ENCODE measurements at places on chromosomes 2 and 18. TPM values are rescaled to one million over a fixed set of nuclear protein-coding genes. Genes with fewer than 3 reads are reported as not detected.

HRH4 gene
- 0.21 TPM for total RNA-seq

STARD6 gene
- total RNA-seq: not detected

ANKRD30BL gene
- total RNA-seq: not detected

TWIST2 gene
- total RNA-seq: 4.8 TPM

CYP20A1 gene
- 31.2 TPM for total RNA-seq

ZNF396 gene
- total RNA-seq: 1.7 TPM

SIX3 gene
- 4.1 TPM for total RNA-seq

KIF5C gene
- under 0.01 TPM for total RNA-seq

IL1F10 gene
- 0.34 TPM for total RNA-seq

ANKRD62 gene
- under 0.01 TPM for total RNA-seq

RNPEPL1 gene
- total RNA-seq: 13.0 TPM

ROCK2 gene
- total RNA-seq: 33.0 TPM

CD207 gene
- total RNA-seq: not detected

ITPRID2 gene
- 164 TPM for total RNA-seq

SERPINB7 gene
- total RNA-seq: 116 TPM

CYRIA gene
- total RNA-seq: 1.4 TPM

DUSP2 gene
- 13.0 TPM for total RNA-seq

REG3A gene
- not detected for total RNA-seq

AMER3 gene
- not detected for total RNA-seq

IL36B gene
- under 0.01 TPM for total RNA-seq

DAPL1 gene
- not detected for total RNA-seq

HADHA gene
- 186 TPM for total RNA-seq

NYAP2 gene
- under 0.01 TPM for total RNA-seq

THAP4 gene
- 48.1 TPM for total RNA-seq

TCF7L1 gene
- total RNA-seq: 3.8 TPM

KHK gene
- total RNA-seq: 0.34 TPM

BIN1 gene
- 20.8 TPM for total RNA-seq

LGALSL gene
- total RNA-seq: 17.7 TPM

CRACDL gene
- 0.34 TPM for total RNA-seq

RTP5 gene
- not detected for total RNA-seq

TBR1 gene
- total RNA-seq: not detected

IL1RL1 gene
- total RNA-seq: 53.3 TPM

GALNT13 gene
- 1.0 TPM for total RNA-seq

CRYGA gene
- not detected for total RNA-seq

RBM44 gene
- 0.34 TPM for total RNA-seq

HADHB gene
- total RNA-seq: 135 TPM

TMEM247 gene
- total RNA-seq: not detected

PTPRN gene
- total RNA-seq: not detected

MTCL1 gene
- total RNA-seq: 17.8 TPM

All from nasal cavity respiratory epithelium epithelial cell of viscerocranial mucosa (primary cell).